ENCODE measurements at places on chromosomes 3 and 15.

DNA sequence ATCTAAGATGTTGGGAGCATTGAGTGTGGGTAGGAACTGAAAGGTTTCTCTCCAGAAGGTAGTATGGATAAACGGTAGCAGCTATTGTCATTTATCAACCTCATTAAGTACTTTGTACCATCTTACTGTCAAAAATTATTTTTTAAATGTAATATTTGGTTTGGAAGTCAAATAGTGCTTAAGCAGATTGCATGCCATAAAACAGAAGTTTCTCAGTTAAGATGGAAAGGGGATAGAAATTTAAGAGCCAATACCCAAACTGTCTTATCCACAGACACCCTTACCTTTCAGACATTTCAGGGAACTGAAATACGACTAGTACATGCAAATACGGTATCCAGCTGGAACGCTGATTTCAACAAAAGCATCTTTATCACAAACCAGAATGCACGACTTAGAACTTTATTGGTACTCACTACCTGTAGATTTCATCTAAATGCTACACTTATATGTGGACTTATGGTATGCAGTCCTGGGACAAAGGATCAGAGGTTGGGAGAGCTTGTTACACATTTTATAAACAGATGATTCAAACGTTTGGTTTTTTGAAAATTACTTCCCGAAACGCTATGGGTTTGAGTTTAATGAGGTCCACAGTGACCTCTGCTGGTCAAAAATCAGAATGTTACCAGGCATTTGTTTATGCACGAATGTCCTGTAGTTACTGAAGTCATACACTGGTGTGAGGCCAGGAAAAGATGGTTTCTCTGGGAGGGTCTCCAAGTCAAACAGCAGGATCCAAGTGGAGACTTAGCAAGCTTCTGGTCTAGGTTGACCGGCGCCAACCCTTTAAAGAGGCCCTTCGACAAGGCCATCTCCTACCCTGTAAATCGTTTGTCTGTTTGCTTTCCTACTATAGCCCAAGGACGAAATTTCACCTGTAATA lies 45.7 kb upstream of the DUT start:
- peak; percentile 62 for DNase-seq

DNA sequence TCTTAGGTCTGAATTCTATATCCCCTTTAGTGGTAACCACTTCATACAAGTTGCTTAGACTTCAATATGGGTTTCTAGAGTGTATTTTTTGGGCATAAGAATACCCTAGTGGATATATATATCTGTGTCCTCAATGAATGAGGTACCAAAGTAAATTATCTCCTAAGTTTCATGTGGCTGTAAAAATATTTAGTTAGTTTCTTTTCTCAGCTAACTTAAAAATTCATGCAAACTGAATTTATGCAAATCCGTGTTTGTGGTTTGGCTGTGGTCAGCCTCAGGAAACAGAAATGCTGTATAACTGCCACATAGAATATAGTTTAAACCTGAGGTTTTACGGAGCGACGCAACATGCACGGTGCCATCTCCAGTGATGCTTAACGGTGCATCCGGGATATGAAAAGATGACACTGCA lies 80.3 kb downstream of the PEX5L start:
- DNase-seq, result no peak

DNA sequence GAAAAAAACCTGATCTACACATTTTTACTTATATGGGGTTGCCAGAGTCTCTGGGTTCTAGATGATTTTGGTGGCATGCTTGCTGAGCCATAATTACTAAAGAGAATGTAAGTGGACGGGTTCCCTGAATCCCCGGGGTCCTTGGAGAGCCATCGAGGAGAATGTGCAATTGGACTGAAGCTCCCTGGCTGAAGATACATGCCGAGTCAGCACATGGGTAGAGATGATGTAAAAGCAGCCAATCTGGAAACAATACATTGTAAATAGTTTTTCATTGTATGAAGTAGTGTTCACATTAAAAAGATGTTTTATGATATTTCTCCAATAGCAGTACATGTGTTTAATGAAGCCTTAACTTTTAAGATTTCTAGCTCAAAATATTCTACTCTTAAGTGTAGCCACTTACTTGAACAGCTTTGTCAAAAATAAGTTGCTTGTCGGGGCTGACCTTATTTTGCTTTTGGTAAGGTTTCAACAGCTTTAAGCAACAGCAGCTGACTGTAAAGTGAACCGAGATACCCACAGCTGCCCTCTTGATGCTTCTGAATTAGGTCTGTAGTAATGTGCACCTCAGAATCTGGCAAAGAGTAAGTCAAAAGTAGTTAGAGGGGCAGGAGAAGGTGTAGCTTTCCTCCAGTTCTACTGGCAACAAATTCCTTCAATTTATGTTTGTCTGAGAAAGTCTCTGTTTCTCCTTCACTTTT lies 205.7 kb downstream of the PLCL2 start:
- no peak for DNase-seq

DNA sequence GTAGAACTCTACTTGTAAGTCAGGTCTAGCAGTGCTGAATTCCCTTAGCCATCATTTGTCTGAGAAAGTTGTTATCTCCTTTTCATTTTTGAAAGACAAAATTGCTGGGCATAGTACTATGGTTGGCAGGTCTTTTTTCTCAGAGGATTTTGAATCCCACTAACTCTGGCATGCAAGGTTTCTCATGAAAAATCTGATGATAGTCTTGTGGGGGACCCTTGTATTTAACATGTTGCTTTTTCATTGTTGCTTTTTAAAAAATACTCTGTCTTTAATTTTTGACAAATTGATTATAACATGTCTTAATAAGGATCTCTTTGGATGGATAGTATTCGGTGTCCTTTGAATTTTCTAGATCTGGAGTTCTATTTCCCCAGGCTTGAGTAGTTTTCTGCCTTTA lies 120.9 kb downstream of the NR2E3 start:
- DNase-seq, result no peak

DNA sequence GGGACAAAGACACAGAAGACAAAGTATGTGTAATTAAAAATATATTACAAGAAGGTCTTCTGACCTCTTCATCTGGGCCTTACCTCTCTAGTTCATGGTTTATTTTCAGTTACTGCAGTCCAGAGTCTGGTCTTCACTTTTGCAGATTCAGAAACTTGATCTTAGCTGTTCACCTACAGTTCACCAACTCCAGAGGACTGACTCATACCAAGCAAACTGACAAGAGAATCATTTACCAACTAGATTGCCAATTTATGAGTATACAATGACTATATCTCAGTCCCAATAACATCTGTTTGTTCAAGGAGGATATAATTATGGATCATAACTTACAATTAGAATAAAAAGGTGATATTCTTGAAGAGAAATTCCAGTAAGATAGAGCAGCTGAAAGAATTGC lies 9.0 kb downstream of the P2RY1 start:
- DNase-seq, result no peak

GRCh38 chr3:160451602-160452001 lies 2.0 kb upstream of the TRIM59 start:
- no peak for DNase-seq

DNA sequence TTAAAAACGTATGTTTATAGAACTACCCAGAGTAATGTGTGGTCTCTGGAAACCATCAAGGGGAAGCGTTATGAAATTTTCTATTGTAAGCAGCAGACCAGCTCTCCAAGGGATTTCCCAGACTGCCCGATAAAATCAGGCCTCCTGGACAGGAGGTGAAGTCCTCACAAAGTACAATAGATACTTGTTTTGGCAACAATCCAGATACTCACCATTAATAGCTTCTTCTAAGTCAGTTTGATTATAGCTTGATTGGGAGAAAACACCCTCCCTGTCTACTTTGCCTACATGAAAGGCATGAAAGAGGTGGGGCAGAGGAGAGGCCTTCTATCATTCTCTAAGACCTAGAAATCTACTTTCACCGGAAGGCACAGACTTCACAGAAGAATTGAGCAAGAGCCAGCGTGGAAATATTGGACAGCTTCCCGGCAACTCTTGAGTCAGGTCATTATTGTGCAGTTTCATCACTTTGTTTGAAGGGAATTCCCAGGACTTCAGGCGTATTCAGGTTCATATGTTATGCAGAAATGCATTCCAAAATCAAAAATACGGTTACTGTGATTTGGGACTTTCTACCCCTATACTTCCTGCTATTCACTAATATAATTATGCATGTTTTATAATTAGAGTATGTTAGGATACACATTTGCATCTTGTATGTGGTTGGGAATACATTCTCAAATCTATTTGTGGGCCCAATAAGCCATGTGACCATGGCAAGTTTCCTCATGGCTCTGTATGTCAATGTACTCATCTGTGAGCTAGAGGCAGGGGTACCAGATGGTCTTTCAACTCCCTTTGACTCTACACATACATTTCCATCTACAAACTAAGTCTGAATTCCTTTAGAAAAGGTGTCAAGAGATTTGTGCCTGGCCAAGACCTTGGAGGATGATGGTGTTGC lies 103.5 kb downstream of the CD47 start:
- DNase-seq, result peak; percentile 61

Data from kidney capillary endothelial cell (primary cell).